Heart right ventricle (tissue), 16 donors: ENCODE measurements at places on chromosomes 7 and 10. TPM values are rescaled to one million over a fixed set of nuclear protein-coding genes. Genes with fewer than 3 reads are reported as not detected.

DNA sequence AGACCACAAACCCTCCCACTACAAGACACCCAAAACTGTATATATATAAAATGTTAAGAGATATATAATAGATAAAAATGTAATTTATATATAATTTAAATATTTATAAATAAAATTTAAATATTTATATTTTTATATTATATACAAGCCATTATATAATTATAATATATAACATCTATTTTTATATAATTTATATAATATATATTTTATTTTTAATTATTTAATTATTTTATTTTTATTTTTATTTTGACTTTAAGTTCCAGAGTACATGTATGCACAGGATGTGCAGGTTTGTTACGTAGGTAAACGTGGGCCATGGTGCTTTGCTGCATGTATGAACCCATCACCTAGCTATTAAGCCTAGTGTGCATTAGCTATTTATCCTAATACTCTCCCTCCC lies 1090.2 kb downstream of the NXPH1 start:
- no peak for DNase-seq

- DNase-seq: no peak
Observed at GRCh38 chr10:82757397-82757796, 882.4 kb downstream of the NRG3 start.

GRCh38 chr10:51651063-51651462 lies 48.3 kb downstream of the CSTF2T start:
- no peak for DNase-seq

- DNase-seq: peak; percentile 29
Observed at GRCh38 chr7:111138193-111138569, 47.3 kb downstream of the LRRN3 start.

DNA sequence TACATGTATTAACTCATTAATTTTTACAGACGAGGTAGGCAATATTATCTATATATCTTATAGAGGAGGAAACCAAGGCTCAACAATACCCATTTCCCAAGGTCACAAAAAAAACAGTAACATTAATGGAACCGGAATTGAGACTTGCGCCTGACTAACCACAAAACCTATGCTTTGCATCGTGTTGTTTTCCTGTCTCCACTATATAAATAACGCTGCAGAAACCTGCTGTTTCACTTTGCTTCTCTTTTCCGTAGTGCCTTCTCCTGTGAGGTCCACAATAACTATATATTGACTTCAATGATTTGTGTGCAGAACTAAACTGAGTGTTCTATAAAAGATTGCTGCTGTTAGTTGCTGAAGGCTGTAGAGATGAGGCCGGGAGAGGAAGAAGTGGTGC lies 97.7 kb upstream of the RPA3 start:
- no peak for DNase-seq

DNA sequence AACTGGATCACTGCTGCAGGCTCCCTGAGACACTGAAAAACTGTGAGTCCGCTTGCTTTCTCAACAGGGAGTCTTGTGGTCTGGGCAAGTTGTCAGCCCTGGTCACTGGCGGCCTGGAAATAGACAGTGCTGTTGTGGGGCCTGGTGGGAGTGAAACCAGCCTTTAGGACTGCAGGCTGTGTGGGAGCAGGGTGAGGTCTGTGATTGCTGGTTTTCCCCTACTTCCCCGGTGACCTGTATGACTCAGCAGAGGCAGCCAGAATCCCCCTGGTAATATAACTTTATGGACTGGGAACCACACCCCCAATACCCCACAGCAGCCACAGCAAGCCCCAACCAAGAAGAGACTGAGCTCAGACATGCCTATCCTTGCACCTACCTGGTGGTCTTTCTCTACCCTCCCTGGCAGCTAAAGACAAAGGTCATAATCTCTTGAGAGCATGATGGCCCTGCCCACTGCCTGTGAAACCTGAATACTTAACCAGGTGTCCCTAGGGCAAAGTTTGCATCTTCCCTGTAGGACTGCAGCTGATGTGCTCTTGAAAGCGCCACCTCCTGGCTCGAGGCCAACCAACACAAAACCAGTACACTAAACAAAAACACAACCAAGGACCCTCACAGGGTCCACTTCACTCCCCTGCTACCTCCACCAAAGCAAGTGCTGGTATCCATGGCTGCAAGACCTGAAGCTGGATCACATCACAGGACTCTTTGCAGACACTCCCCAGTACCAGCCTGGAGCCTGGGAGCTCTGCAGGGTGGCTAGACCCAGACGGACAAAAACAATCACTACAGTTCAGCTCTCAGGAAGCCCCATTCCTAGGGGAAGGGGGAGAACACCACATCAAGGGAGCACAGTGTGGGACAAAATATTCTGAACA lies 7.2 kb upstream of the ADAM22 start:
- DNase-seq: no peak

- no peak for DNase-seq
Observed at GRCh38 chr10:107118866-107119265, 45.6 kb downstream of the SORCS1 start.

DNA sequence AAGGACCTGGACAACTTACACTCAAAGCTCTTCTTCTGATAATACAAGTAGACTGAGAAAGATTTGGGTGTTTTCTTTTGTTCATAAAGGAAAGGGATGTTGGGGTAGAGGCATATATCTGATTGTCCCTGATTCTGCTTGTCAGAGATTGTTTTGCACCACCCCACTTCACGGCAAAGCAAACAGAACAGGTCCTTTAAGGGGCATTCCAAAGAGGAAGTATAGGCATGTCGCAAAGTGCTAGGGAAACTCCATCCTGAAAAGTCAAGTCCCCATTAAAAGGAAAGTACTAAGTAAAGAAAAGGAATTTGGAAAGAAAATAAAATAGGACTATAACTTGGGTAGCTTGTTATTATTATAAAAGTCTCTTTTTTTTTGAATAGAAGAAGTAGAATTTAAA lies 233.0 kb downstream of the DNAJB9 start:
- DNase-seq: no peak

GRCh38 chr10:3772361-3773171 lies 12.4 kb downstream of the KLF6 start:
- DNase-seq: no peak

- DNase-seq: peak; percentile 10
Observed at GRCh38 chr10:132237871-132238270, 51.1 kb downstream of the DPYSL4 start.

- no peak for DNase-seq
Observed at GRCh38 chr7:121061677-121062582, 73.4 kb downstream of the CPED1 start.

GRCh38 chr10:13448216-13448615 lies 80.6 kb downstream of the BEND7 start:
- DNase-seq: no peak

DNA sequence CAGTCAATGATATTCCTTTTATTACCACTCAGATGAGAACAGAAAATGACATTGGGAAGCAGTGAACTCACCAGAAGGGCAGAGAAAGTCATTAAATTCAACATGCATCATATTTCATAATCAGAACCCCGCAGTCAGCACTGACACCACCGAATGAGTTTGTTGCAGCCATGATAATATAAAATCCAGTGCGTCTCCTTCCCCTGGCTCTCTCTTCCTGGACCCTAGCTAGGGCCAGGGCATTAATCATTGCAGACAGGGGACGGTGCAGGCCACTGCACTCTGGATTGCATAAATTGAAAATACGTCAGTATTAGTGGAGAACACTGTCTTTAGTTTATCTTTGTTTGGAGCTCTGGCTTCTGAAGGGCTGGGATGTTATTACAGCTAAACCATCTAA lies 931.5 kb downstream of the TYW1 start:
- DNase-seq: no peak

GRCh38 chr10:120262857-120263547 lies 194.0 kb upstream of the PLPP4 start:
- no peak for DNase-seq

DNA sequence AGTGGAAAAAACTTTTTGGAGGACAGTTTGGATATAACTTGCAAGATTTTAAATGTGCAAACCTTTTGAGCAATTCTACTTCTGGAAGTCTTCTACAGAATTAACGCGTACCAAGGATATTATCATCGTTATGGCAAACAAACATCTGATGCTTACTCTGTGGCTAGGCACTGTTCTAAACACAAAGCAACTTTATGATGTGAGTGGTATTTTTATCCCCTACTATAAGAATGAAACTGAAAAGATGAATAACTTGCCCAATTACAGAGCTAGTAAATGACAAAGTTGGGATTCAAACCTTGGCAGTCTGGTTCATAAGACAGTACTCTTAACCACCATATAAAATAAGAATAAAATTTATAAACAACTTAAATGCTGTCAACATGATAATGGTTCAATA lies 15.8 kb downstream of the ASZ1 start:
- DNase-seq: no peak

DNA sequence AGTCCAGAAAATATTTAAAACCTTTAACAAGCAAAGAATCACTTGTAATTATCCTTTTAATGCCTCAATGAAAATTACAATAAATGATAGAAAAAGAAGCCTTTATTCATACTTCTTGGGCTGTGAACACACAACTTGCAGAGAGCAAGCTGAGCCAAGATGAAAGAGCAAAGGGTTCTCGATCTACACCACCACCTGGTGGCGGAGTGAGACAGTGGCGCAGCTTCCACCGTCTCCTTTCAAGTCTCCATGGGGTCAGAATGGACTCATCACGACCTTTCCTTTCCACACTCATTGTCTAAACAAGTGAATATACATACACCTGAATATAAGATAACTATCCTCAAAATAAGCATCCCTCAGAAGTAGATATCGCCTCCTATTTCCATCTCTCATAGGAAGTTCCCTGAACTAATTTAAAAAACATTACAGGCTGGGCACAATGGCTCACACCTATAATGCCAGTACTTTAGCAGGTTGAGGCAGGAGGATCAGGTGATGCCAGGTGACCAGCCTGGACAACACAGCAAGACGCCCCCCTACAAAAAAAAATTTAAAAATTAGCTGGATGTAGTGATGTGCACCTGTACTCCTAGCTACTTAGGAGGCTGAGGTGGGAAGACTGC lies 40.7 kb downstream of the ATE1 start:
- DNase-seq: peak; percentile 40

GRCh38 chr10:17980846-17981565 lies 29.3 kb downstream of the SLC39A12 start:
- DNase-seq: no peak

GRCh38 chr10:90945491-90946070 lies 24.7 kb upstream of the ANKRD1 start:
- no peak for DNase-seq

DNA sequence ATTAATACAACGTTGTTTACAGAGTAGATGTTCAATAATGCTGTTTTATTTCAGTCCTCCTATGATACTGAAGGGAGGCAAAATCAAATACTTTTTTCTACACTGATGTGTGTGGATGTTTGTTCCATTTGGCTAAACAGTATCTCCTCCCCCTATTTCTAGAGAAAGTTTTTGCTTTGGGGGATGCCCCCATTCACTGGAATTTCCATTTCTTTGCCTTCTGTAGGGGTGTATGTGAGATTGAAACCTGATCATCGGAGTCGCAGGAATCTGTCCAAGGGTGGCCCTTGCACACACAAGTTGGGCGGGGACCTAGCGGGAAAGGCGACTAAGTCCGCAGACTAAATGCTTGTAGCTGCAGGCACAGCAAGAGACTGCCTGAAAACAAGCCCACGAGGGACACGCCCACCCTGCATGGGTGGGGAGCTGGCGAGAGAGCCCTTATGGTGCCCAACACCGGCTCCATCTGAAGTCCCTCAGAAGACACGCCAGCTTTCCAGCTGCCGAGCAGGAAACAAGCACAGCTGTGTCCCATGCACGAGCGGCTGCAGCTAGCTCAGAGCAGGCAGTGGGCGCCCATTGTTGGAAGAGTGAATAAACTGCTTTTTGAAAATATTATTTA lies 58.0 kb downstream of the ESYT2 start:
- no peak for DNase-seq

GRCh38 chr7:44461387-44461786 lies 29.1 kb downstream of the NUDCD3 start:
- no peak for DNase-seq

- no peak for DNase-seq
Observed at GRCh38 chr7:44391746-44392617, 66.6 kb upstream of the CAMK2B start.

DNA sequence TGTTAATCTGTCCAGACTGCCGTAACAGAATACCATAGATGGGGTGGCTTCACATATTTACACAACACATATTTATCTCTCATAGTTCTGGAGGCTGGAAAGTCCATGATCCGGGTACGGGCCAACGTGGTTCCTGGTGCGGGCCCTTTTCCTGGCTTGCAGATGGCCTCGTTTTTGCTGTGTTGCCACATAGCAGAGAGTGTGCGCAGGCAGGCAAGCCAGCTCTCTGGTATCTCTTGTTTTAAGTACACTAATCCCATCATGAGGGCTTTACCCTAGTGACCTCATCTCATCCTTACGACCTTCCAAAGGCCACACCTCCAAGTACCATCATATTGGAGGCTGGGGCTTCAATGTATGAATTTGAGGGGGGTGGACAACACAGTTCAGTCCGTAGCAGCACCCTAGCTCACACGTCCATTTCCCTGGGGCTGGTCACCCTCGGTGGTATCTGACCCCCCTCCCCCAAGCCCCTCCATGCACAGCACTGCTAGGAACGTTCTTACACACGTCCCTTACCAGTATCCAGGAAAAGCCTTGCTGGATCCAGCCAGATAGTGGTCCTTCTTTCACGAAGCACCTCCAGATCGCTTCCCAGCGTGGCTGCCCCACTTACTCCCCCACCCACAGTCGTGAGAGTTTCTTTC lies 21.5 kb downstream of the CUX1 start:
- no peak for DNase-seq

GRCh38 chr7:136878878-136879277 lies 10.4 kb downstream of the CHRM2 start:
- DNase-seq: no peak

GRCh38 chr10:125231116-125231812 lies 70.9 kb upstream of the CTBP2 start:
- no peak for DNase-seq

DNA sequence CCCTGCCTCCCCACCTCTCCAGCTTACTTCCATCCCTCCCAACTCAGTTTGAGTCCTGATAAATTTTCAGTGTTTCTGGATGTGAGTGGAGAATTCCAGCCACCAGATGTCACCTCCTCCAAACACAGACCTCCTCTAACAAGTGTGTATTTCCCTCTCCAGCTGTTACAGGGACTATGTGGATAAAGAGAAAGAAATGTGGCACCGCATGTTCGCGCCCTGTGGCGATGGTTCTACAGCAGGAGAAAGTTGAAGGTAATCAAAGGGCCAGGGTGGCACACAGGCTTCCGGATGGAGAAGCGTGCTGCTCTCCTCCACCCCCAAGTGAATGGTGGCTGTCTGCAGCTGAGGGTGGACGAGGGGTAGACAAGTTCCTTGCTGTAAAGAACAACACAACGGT lies 14.7 kb downstream of the FKBP6 start:
- peak; percentile 16 for DNase-seq

The JMJD1C gene
- 31.1 TPM for total RNA-seq

The TAS2R39 gene
- not detected for total RNA-seq

The NKX2-3 gene
- total RNA-seq: not detected

The ABCC2 gene
- total RNA-seq: 0.13 TPM

The AOAH gene
- 1.6 TPM for total RNA-seq

The UFSP1 gene
- 3.3 TPM for total RNA-seq

The HOXA1 gene
- total RNA-seq: not detected

The SLC16A9 gene
- 2.0 TPM for total RNA-seq
